NCI-H526 treated with DMSO at 0.1 percent for 48 hours (cell line): ENCODE measurements at places on chromosomes 12 and 14.

DNA sequence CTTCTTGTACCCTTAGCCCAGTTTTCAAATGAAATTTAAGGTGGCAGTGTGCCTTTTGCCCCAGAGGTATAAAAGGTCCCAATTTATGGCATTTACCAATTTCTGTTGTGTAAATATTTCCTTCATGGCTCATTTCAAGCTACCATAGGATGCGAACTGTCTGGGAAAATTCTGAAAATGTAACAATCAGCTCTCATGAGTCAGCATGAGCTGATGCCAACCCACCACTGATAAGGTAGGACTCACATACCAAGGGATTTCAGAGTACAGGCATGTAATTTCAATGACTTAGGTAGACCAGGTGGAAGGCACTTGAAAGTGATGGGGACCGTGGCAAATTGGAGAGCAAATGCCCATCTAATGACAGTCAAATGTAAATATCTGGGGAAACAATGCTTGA is 169.5 kb downstream of the TTC8 start:
- no peak for DNase-seq

GRCh38 chr14:55588259-55588699 is 8.3 kb downstream of the KTN1 start:
- no peak for DNase-seq

DNA sequence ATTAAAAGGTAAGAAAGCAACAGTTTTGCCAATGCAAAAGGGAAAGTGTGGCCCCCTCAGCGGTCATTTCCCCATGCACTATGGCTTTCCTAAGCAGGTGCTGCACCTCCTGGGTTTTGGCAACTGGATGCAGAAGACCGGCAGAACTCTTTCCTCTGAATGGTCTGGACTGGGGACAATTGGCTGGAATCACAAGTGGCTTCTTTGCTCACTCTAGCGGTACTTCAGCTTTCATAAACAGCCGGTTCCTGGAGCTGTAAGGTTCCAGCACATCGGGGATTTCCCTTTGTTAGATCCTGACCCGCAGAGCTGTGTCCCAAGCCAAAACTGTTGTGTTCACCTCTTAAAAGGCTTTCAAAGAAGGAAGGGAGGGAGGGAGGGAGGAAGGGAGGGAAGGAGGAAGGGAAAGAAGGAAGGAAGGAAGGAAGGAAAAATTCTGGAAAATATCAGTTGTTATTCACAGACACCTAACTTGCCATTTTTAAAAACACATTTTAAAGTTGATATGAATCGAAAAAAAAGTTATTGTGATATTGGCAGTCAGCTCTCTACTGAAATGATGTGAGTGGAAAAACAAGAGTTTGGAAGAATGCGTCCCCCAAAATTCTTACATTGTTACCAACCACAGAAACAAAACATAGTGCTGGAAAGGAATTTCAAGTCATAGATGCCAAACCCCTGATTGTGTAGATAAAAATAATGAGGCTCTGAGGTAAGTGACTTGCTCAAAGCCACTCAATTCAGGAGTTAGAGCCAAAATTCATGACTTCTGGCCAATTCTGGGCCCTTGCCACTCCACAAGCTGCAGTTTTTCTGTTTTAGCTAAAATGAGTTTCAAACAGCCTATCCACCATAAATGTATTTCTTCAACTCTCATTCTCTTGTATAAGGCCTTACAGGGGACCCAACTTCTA is 220.6 kb upstream of the HMGA2 start:
- DNase-seq = no peak

DNA sequence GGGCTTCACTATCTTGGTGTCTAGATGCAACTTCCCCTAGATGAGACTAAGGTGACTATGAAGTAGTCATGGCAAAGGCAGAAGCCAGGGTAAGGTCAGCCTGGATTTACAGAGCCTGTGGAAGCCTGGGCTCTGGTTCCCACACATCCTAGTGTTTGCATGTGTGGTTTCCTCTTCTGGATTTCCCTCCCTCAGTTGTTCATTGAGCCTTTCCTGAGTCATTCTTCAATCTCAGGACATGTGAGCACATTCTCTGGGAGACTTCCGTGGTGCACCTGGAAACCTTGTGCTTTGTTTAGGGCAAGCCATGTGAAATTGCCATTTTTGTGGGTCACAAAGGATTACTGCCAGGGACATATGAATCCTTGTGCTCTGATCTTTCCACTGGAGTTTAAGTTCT is 236.6 kb downstream of the C12orf75 start:
- no peak for DNase-seq

DNA sequence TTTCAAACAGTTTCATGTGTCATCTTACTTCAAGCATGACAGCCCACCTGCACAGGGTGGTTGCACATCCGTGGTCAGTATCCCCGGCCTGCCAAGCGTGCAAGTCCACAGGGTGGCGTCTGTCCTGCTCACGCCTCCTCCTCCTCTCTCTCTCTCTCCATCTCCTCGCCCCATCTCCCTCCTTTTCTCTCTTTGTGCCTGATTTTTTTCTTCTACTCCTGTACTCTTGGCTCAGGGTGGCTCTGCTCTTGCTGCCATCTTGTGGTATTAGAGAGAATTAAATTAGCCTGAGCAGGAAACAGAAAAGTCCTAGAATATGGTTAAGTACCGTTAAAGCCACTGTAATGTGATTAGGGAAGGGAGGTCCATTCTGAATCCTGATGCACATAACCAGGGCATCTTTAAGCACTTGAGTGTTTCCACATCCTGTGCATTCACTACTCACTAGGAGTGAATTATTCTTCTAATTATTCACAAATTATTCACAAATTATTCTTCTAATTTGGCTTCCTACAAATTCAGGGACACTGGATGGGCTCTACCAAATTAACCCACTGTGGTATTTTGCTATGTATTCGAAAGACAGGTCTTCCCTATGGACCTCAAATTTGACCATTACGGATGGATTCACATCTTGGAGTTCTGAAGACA is 25.5 kb upstream of the DTX1 start:
- DNase-seq = peak; percentile 32

DNA sequence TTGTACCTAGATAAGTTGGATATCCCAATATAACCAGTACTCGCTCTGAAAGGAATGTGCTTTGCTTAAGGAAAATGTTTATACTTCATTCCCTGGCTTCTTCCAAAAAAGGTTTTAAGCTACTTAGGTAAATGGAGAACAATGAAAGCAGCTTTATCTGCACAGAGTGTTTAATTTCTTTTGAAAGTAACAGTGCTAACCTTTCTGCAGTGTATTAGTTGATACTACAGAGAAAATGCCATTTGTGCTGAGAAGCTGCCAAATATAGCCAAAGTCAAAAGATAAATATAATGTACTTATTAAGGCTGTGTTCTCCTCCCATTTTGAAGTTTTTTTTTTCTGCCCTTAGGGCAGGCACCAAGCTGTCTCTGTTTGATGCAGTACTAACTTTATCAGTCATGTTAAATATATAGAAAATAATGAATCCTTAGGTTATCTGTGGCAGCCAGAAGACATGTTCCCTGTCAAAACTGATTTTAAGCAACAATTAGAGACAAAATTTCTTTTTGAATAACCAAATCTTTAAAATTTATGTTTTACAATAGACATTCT is 145.4 kb upstream of the KITLG start:
- DNase-seq = no peak

GRCh38 chr12:60539592-60539991 is 943.8 kb downstream of the SLC16A7 start:
- DNase-seq = no peak

DNA sequence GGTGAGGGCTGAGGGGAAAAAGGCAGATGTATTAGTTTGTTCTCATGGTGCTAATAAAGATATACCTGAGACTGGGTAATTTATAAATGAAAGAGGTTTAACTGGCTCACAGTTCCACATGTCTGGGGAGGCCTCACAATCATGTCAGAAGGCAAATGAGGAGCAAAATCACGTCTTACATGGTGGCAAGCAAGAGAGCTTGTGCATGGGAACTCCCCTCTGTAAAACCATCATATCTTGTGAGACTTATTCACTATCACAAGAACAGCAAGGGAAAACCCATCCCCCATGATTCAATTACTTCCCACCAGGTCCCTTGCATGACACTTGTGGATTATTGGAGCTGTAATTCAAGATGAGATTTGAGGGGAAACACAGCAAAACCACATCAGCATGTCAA is 1220.9 kb downstream of the GALC start:
- DNase-seq = no peak

DNA sequence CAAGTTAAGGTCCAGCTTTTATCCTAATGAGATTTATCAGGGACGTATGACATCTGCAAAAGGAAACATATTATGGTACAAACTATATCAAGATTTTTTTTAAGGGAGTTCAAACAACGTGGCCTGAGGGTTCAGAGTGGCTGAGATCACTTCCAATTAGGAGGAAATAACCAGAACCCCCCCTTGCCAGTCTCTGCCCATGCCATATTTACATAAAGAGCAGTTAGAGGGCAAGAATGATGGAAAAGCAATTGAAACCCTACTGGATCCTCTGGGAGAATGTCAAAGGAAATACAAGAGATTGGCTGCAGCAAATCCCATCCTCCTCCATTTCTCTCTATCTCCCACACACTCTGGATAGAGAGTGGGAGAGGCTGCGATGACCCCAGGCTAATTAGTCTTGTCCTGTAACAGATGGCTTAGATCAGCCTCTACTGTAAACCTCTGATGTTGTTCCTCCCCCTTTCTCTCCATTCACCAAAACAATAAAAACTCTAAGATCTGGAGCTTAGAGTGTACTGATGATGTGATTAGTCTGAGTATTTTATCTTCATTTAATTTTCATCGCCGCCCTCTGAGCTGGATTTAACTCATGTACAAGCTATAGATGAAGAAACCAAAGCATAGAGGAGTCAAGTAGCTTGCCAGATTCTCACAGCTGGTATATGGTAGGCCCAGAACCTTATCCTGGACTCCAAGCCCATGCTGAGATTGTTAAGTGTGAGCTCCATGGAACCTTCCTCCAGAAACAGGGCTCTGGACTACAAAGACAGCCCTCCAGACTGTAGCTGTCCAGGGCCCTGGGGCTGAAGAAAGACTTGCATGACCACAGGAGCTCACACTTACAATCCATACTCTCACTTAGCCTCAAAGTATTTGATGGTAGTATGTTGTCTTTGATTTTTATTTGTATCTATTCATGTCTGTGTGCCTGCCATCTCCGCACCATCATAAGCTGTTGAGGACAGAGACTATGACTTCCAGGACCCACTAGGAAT is 54.1 kb upstream of the GNG2 start:
- no peak for DNase-seq

- no peak for DNase-seq
Measured at GRCh38 chr14:75831455-75831854, 150.3 kb downstream of the TGFB3 start.

- no peak for DNase-seq
Measured at GRCh38 chr12:1282670-1283315, 291.8 kb downstream of the ERC1 start.

DNA sequence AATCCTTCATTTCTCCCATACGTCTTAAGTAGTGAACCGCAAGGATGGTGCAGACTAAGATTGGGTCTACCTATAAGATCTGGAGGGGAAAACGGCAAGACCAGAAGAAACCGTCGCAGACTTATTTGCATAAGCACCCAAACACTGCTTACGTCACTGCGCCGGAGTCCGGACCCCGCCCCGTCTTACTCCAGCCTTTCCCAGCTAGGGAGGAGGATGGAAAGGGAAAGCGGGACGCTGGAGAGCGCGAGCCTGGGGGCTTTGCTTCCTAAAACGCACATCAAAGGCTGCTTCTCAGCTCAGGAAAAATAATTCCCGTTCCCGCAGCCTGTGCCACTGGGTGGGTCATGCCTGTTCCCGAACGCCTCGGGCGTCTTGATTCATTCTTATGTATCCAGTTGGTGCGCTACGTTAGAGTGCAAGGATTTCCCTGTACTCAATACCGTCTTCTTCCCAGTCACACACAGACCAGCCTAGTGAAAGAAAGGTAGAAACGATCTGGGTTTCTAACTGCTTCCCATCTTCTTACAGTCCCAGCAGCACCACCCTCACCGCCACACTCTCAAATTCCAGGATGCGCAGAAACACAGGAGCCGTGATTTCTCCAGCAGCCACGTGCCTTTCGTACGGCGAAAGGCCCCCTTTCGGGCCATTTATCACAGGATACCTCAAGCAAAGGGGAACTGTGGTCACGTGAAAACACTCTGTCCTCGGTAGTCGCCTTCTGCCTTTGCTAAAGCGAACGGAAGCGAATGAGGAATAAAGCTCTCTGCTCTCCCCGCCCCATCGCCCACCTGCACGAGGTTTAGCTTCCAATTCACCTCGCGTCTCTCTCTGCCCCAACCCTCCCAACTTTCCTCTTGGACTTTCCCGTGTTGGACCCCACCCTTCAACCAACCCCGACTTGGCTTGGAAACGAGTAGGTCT is 1.1 kb downstream of the SLC6A15 start:
- peak; percentile 73 for DNase-seq

DNA sequence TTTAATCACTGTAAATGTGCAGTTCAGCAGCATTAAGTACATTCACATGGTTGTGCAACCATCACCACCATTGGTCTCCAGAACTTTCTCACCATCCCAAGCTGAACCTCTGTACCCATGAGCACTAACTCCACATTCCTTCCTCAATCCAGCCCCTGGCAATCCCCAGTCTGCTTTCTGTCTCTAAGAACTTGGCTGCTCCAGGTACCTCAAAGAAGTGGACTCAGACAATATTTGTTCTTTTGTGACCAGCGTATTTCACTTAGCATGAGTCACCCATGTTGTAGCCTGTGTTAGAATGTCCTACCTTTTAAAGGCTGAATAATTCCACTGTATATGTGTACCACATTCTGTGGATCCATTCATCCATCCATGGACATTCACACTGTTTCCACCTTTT is 64.6 kb downstream of the SLC24A4 start:
- no peak for DNase-seq

DNA sequence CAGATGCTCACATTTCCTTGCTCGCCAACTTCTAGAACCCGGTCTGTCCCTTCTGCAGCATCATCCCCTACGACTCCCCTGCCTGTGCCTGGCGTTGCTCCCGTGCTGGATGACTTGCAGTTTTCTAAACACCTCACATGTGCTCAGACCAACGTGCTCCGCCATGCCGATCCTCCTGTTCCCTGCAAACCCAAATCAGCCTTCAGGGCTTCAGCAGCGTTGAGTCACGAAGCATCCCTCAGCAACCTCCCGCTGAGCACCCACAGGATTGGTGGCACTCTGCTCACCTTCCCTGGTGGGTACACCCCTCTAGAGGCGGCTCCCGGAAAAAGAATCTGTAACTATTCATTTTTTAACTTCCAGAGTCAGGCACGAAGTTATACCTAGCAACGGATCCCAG is 2.8 kb upstream of the PIWIL1 start:
- no peak for DNase-seq

DNA sequence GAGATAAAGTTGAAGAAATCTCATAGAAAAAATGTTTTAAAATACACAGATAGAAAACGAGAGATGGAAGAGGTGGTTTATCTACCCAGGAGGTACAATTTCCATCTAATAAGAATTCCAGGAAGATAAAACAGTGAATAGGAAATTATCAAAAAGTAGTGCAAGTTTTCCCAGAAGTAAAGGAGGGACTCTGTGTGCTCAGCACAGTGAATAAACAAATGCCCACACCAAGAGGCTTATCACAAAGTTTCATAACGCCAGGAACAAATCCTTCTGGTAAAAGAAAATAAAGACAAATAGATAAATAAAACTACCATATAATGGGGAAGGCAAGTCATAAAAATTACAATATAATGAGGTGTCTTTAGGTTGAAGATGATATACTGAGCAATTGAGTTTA is 179.0 kb downstream of the SLC41A2 start:
- no peak for DNase-seq

DNA sequence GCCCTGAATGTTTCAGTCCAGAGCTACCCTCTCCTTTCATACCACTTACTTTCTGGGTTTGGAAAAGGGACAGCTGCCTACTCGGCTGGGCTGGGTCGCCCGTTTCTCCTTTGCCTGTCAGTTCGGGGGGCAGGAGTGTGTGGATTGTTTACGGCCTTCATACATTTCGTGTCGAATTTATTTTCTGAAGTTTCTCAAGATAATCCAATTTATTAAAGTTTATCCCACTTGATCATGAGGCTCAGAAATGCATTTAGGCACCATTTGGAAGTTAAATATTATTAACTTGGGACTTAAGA is 608 bp downstream of the ZNF410 start:
- DNase-seq = no peak
